NCI-H446 treated with DMSO at 0.1 percent for 48 hours (cell line): ENCODE measurements at places on chromosomes 13 and 19.

DNA sequence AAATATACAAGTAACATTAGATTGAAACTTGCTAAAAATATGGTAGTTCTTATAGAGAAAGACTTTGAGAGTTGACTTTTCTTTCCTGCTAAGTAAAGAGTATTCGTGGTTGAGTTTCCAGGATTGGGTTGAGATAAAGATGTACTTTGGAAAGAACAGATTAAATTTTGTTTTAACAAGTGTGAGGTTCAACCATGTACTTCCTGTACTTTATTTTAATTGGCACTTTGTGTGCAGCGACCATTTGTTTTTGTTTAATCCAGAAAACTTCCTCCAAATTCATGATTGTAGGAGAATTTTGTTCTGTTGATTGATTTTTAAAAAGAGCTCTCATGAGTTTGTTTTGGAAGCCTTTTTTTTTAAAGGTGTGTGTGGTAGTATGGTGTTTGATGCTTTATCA, 46.9 kb downstream of the PAN3 start:
- no peak for DNase-seq

DNA sequence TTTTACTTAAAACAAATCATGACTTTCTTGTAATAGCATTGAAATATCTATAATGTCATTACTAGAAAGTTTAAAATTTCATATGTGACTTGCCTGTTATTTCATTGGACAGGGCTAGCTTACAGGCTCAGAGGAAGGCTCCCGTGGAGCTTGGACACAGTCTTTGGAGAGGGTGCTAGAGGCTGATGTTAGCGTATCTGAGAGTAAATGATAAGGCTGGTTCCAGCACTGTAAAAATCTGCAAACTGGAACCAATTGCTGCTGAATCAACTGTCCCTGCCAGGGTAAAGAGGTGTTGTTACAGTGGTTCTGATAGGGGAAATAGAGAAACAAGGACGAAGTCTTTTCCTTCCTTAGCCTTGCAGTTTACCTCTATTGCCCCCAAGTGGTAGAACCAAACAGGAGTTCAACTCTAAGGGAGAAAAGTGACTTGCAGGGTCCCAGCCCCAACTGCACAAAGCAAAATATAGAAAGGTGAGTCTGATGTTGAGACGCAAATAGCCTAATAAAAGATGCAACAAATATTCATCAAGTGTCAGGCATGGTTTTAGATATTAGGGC, 901.7 kb downstream of the DIAPH3 start:
- no peak for DNase-seq

DNA sequence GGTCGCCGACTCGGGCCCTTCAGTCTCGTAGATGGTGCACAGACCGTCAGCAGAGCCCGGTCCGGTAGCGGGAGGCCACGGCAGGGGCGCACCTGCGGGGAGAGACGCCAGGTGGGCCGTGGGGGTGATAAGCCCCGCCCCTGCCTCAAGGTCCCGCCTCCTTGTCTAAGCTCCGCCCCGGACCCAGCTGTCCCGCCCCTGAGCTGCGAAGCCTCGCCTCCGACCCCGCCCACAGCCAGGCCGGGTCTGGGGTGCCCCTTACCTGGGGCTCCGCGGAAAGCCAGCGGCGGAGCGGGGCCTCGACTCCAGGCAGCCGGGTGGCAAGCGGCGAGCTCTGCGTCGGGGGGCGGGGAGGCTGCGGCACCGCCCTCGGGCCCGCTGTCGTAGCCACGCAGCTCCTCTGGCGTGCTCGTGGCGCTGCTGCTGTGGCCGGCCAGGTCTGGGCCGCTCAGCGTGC, 4.7 kb downstream of the PRR36 start:
- DNase-seq: no peak

- no peak for DNase-seq
Observed at GRCh38 chr13:79716191-79716590, 235.2 kb downstream of the NDFIP2 start.

- no peak for DNase-seq
Observed at GRCh38 chr19:38549061-38549460, 68.7 kb downstream of the MAP4K1 start.
